ENCODE measurements at places on chromosomes 4 and X.

DNA sequence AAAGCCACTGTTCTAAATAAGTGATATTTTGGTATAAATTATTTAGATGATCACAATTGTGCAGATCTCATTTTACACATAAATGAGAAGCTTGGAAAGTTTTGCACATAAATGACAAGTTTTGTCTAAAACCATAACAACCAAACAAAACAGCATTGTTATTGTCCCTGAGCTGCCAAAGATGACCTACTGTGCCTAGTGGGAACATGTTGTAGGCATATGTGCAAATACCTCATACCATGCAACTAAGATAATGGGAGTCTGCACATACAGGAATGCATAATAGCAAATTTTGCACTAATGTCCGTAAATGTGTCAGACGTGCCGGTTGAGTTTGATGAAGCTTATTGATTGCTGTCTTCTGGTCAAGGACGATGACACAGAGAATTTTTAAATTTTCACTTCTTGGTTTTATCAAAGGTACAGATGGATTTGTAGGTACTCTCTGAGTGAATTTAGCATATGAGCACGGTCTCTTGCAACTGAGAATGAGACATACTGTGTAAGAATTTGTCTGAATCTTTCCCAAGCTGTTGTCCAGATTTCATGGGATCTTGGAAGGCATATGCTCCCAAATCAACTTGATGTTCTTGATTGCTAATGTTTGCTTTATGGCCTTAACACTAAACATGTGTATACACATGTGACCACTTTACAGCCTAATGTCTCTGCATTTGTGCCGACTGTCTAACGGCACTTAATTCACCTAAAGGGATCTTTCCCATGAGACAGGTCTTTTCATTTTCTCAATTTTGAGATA is 1133.5 kb downstream of the FAT4 start:
- no peak for DNase-seq

DNA sequence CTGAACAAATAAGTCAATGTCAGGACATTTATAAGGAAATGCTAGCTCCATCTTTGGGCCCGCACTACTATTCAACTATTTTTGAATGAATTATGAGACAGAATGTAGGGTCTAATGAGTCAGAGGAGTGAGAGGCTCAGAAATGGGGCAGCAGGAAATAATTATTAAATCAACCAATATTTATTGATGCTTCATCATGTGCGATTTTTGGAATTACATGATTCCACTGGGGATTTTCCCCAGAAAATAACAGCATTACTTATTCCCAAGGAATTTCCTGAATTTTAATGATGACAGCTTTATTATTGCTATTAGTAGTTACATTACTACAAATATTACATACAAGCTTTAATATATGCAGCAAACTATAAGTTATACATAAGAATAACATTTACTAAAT is 49.3 kb upstream of the PHF8 start:
- DNase-seq = no peak

DNA sequence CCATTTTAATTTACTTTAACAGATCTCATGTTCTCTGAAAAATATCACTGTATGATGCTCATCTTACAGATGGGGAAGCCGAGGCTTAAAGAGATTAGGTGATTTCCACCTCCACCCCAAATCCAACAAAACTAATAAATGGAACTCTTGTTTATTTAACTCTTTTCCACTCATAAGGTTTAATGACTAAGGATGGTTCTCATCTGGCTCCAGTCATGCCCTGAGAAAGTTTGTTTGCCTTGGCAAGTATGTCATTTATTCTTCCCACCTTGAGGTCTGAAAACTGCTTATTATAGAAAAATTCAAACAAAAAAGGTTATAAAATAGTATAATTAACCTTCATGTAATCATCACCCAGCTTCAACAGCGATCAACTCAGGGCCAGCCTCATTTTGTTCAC is 56.3 kb downstream of the PPEF2 start:
- no peak for DNase-seq

DNA sequence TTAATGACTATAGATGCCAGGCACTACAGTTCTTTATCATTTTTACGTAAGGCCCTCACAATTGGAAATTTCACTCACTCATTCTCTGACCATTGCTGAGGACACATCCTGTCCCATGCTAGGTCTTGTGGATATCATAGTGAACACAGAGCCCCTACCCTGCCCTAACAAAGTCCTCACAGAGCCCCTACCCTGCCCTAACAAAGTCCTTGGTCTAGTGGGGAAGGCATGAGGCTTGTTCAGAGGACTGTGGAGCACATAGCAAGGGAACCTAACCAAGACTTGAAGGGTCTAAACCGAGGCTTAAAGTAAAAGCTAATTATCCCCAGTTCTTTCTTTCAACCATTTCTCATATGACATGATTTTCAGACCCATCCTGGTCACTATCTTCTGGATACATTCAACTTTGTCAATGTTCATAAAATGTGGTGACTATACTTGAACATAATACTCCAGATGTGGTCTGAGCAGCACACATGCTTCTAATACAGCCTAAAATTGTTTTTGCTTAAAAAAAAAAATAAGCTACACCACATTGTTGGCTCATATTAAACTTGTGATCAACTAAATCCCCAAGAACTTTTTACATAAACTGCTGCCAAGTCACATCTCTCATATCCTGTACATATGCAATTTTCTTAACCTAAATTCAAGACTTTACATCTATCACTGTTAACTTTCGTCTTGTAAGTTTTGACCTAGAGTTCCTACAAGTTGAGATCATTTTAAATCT is 77.0 kb downstream of the GPC3 start:
- no peak for DNase-seq

- DNase-seq = no peak
These were observed 20.5 kb downstream of the AKAP4 start for GRCh38 chrX:50180073-50180940.

- peak; percentile 60 for DNase-seq
These were observed 103.6 kb downstream of the SORBS2 start for GRCh38 chr4:185708348-185708747.

DNA sequence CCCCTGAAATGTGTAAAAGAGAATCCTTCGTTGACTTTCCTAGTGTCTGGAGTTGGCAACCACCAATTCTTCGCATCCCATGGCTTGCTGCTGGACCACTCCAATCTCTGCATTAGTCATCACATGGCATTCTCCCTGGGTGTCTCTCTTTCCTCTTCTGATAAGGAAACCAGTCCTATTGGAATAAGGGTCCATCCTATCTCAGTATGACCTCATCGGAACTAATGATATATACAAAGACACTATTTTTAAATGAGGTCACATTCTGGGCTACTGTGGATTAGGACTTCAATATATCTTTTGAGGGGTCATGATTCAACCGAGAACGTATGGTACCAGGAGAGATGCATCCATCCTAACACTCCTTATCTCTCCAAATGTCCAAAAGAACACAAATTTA is 259.1 kb upstream of the CPEB2 start:
- no peak for DNase-seq

GRCh38 chrX:124325732-124326131 is 6.7 kb upstream of the TEX13D start:
- no peak for DNase-seq

- DNase-seq = no peak
These were observed 2068.9 kb downstream of the PCDH7 start for GRCh38 chr4:32789026-32789608.

DNA sequence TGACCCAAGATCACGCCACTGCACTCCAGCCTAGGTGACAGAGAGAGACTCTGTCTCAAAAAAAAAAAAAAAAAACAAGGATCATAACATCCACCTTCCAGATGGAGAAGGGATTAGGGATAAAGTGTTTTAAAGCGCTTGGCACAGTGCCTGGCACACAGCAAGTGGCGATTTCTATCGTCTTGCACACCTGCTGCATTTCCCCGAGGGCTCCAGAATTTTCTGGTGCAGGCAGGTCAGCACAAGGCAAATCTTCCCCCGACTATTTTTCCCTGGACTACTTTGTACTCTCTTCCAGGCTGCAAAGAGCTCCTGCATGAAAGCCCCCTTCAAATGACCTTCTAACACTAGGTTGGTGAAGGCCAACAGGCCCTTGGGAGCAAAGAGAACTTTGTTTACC is 57.3 kb downstream of the APBB2 start:
- DNase-seq = no peak

- DNase-seq = no peak
These were observed 6.2 kb downstream of the SH3TC1 start for GRCh38 chr4:8205241-8205707.

- no peak for DNase-seq
These were observed 129.2 kb upstream of the MSX1 start for GRCh38 chr4:4730249-4730648.

DNA sequence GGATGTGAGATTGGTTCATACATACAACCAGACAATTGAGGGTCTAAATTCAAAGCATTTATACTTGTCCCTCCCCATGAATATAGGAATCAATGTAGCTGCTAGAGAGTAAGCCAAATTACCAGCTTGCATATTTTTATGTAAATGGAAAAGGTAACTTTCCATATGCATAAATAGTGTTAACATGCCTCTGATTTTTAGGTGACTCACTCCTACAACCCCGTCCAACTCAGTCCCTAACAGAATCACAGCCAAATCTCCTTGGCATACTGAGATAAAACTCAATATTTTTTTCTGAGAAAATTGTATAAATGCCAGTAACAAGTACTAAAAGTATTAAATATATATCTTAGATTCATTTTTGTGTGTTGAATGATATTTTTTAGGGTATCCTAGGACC is 67.2 kb downstream of the INPP4B start:
- DNase-seq = no peak

GRCh38 chrX:97704881-97705280 is 821.2 kb downstream of the RPA4 start:
- DNase-seq = no peak

DNA sequence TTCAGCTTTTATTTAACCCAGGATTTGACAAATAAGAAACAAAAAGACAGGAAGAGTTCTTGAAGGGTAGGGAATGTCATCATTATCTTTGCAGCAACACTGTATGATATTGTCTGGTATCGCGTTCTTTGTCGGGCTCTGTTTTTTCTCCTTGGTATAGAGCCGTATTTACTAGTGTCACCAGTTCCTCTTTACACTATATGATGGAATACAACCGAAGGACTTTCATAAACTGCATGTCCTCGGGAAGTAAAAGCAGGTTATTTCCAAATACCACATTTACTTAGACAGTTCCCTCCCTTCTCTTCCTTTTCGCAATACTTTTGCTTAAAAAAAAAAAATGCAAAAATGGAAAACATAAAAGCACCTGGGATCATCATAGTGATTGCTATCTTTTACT is 96.6 kb upstream of the IL13RA1 start:
- no peak for DNase-seq

DNA sequence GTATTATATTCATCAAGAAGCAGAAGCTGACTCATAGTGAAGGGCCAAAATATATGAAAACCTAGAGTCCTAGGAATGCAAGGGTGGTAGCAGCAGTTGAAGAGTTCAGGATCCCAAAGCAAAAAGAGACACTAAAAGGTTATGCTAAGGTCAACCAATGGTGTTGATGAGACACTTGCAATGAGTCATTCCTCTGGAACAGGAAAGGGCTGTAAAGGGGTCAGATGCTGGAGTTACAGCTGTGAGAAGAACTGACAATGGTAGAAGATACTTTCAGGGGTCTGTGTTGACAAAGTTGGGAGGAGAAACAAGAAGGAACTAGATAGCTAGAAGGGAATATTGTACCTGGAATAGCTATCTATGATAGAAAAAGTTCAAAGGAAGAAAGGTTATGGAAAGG is 47.5 kb downstream of the ZGRF1 start:
- DNase-seq = peak; percentile 28

DNA sequence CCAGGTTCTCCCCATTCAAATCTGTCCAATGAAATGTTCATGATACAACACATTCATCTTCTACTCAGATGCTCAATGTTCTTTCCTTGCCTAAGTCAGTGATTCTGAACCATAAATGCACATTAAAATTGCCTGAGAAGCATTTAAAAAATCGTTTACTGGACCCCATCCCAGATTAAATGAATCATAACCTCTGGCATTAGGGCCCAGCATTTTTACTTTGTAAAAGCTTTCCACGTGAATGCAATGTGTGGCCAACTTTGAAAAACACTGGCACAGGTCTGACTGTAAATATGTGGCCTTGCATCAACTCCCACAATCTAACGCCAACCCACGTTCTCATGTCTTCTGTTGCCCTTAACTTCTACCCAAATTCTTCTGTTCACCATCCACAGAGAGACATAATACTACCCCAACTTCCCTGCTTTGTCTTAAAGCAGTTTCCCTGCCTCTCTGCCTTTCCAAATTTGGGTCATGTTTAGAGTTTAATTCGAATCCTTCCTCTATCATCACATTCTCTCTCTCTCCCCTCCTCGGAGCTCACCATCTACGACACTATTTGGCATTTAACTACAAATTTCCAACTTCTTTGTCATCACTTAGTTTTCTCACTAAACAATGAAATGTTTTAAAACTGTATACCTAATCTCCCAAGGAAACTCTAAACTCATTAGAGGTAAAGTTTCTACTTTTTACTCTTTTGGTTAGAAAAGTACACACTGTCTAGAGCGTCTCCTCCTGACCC is 78.7 kb downstream of the PRKG2 start:
- DNase-seq = no peak

- no peak for DNase-seq
These were observed 212.4 kb upstream of the GPC4 start for GRCh38 chrX:133627673-133628072.

GRCh38 chr4:61783050-61783449 is 582.9 kb downstream of the ADGRL3 start:
- DNase-seq = no peak

- DNase-seq = peak; percentile 26
These were observed 21.6 kb downstream of the TSPAN6 start for GRCh38 chrX:100615005-100615404.

DNA sequence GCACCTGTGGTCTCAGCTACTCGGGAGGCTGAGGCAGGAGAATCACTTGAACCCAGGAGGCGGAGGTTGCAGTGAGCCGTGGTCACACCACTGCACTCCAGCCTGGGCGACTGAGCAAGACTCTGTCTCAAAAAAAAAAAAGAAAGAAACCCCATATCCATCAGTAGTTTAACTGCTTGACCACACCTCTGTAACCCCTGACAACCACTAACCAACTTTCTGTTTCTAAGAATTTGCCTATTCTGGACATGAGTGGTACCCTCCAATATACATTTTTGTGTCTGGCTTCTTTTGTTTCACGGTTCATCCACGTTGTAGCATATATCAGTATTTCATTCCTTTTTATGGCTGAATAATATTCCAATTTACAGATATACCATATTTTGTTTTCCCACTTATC is 9.1 kb downstream of the PPAT start:
- DNase-seq = no peak

GRCh38 chr4:121011780-121012340 is 60.5 kb downstream of the NDNF start:
- no peak for DNase-seq
